ENCODE measurements at places on chromosomes 13 and 19.

DNA sequence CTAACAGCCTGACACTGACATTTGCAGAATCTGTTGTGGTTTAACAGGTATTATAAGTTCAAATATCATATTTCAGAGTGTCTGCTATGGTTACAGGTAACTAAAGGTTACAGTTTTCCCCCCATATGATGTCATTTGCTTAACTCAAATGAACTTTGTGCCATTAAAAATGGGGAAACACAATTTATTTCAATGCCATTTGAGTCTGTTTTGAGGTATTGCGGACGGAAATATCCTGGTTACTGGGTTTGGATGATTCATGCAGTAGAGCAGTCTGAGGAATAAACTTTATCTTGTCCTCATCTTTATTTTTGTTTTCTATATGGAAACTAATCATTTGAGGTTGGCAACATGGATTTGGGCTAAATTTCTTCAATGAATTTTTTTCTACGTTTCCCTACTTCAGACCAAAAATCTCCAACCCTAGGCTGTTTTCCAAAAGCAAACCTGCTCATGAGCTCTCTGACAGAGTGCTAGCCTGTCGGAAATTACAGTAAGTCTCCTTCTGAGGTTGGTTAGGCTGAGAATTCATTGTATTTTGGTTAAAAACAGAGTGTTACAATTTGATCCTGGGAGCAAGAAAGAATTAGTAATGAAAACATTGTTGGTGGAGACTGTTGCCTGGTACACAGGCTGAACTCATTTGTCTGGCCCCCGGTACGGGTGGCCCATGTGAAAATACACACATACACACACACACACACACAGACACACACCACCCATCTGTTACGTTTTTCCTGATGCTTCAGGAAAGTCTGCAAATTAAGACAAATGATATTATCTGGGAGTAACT is 66.1 kb downstream of the AKAP11 start:
- no peak for DNase-seq

DNA sequence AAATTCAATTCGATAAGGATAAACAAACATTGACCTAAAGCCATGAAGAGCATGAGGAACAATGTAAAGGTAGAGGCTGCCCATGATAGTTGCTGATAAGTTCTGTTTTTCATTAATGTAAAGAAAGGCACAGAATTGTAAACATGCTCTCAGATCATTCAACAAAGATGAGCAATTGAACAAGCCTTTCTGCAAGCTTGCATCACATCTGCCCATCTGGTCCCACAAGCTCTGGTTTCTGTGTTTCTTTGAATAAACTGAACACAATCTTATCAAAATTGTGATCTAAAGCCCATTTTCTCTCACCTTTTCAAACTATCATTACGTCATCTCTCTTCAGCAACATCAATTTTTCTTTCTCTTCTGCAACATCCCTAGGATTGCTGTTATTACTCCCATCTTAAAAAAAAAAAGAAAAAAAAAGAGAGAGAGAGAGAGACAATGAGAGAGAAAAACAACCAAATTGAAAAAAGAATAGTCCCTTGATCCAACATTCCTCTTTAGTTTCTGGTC is 487.2 kb upstream of the GPC6 start:
- no peak for DNase-seq

GRCh38 chr13:46374710-46375109 is 12.3 kb downstream of the RUBCNL start:
- DNase-seq = no peak

DNA sequence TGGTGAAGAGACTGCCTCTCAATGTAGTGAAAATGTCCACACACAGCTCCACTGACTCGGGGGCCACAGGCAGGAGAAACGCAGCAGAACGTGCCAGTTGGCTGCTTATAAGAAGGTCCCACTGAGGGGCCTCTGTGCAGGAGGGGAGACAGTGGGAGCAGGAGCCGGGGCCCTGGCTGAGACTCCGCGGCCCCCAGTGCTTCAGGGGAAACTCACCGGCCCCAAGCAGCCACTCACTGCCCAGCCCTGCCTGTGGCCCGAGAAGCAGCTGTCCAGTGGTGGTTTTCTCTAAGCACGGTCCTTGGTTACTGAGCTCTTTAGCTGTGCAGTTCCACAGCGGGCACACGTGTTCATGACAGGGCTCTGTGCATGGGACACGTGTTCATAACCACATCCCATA is 91.9 kb upstream of the MCF2L start:
- no peak for DNase-seq

- no peak for DNase-seq
Observed at GRCh38 chr19:32537580-32537979, 43.4 kb upstream of the PDCD5 start.

DNA sequence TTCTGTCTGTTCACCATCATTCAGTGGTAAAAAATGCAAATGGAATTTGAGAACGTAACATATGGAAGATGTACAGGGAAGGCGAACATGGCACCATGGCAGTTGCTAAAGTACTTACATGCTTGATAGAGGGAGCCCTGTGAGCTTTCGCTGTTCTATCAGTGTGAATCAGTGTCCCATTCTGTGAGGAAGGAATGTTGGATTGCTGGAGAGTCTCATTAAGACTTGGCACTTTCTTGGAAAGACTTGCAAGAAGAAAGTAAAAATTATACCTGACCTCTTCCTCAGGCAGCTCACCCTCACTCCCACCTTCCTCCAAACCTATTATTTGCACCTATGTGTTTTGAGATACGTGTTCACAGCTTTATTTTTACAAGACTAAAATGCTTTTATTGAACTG is 43.5 kb downstream of the FREM2 start:
- DNase-seq = no peak

- no peak for DNase-seq
Observed at GRCh38 chr13:27789495-27790303, 2.6 kb upstream of the GSX1 start.

DNA sequence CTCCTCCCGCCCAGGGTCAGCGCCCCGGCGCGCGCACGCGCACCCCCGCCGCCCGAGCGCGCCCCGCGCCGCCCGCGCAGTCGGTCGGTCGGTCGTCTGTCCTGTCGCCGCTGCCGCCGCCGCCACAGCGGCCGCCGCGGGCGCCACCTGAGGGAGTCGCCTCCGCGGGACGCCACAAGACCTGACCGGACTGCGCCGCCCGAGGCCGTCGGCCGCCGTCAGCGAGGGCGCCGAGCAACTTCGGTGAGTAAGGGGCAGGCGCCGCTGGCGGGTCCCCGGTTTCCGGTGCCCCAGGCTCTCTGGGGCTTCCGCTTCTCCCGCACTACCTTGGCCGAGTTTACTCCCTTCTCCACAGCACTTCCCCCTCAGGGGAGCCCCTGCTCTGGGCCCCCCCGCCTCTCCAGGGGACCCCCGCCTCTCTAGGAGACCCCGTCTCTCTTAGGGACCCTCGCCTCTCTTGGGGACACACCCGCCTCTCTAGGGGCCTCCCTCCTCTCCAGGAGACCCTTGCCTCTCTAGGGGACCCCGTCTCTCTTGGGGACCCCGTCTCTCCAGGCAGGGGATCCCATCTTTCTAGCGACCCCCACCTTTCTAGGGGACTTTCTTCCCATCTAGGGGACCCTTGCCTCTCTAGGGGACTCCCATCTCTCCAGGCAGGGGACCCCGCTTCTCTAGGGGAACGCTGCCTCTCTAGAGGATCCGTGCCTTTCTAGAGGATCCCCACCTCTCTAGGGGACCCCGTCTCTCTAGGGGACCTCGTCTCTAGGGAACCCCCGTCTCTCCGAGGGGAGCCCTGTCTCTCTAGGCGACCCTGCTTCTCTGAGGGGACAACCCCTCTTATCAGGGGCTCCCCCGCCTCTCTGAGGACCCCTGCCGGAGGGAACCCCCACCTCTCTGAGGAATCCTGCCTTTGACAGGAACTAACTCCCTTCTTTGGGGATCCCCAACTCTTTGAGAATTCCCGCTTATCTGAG is 19.3 kb upstream of the GATAD2A start:
- DNase-seq = no peak

DNA sequence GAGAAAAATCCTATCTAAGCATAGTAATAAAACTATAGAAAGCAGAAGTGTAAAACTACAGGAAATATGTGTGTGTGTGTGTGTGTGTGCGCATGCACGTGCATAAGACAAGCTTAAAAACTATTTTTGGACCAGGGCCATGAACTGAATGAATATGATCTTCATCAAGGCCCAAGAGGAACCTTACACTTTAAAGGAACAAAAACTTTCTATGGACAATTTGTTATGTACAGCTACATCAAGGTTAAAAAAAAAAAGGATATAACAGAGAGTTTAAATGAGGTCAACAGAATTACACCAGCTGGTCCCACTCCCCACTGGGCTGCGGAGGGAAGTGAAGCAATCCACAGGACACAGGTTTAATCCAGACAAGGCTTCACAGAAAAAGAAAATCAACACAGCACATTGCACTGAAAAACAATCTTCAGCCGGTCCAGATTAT is 151.1 kb downstream of the LHFPL6 start:
- no peak for DNase-seq

Measured in GM04503 (cell line).